ENCODE measurements at places on chromosomes 12 and 14. TPM values are rescaled to one million over a fixed set of nuclear protein-coding genes. Genes with fewer than 3 reads are reported as not detected.
A peak's percentile ranks its signal among the peaks of the same experiment; 100 is the strongest.

DNA sequence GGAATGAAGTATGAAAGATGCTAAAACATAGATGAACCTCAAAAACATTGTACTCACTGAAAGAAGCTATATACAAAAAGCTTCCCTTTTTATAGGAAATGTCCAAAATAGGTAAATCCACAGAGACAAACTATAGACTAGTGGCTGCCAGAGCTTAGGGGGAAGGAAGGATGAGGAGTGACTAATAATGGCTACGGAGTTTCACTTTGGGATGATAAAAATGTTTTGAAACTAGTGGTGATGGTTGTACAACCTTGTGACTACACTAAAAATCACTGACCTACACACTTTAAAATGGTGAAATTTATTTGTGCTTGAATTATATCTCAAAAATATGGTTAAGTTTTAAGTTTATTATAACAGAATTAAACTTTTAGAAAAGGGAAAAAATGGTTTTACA is 37.1 kb upstream of the AMN1 start:
- no peak for DNase-seq
- no peaks in the 10 kb centered on the region for H3K4me1 ChIP-seq
- H3K27me3 ChIP-seq, result no peaks in the 10 kb centered on the region
- no peak overlapping the region for H3K4me3 ChIP-seq
- no peaks in the 10 kb centered on the region for H3K36me3 ChIP-seq

Gene KITLG
- 21.0 TPM for total RNA-seq

- H3K27ac ChIP-seq, result no peak overlapping the region
- H3K4me3 ChIP-seq, result no peak overlapping the region
- no peaks in the 10 kb centered on the region for H3K27me3 ChIP-seq
- H3K36me3 ChIP-seq, result no peaks in the 10 kb centered on the region
- DNase-seq, result no peak
These were observed 8.3 kb downstream of the PROX2 start for GRCh38 chr14:74867673-74868072.

GRCh38 chr12:120748242-120748641 is 22.6 kb downstream of the ACADS start:
- H3K27me3 ChIP-seq, result no peaks in the 10 kb centered on the region
- no peaks in the 10 kb centered on the region for H3K4me1 ChIP-seq
- no peak for DNase-seq
- no peaks in the 10 kb centered on the region for H3K36me3 ChIP-seq
- no peak overlapping the region for H3K4me3 ChIP-seq

DNA sequence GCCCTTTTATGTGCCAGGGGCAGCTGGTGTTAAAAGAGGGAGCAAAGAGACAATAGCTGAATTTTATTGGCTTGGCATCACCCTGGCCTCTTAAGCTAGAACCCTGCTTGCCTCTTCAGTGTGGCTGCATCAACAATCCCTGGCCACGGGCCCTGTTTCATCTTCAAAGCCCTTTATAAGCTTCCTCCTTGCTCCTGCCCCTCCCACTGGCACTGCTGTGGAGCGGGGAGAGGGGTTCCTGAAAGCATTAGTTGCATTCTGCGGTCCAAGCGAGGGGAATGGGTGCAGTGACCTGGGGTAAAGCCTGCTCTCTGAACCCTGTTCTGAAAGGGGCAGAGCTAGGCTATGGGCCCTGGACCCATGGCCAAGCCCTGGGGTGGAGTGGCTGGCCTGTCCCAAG is 220 bp upstream of the KRT83 start:
- no peak overlapping the region for H3K4me3 ChIP-seq
- no peak overlapping the region for H3K27ac ChIP-seq
- H3K36me3 ChIP-seq, result no peaks in the 10 kb centered on the region
- peak; percentile 54 for DNase-seq
- H3K27me3 ChIP-seq, result no peaks in the 10 kb centered on the region
- H3K4me1 ChIP-seq, result no peaks in the 10 kb centered on the region

DNA sequence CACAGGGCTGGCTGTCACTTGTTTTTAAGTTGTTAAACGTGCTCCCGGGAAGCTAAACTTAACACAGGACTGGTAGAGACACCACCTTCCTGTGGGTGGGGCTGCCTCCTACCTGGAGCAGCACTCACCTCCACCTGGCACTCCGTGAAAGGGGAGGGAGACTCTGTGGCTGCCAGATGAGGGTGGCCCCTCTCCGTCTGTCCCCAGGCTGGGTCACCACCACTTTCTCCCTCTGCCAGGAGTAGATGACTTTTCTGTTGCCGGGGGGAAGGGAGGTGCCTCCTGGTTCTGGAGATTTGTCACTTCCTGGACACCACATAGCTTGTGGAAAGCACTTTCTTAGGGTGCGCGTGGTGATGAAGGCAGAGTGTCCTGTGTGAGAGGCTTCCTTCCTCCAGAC is 81.3 kb downstream of the WDR20 start:
- no peaks in the 10 kb centered on the region for H3K4me1 ChIP-seq
- H3K27ac ChIP-seq, result no peak overlapping the region

- no peaks in the 10 kb centered on the region for H3K27me3 ChIP-seq
- no peak for DNase-seq
- H3K4me3 ChIP-seq, result no peak overlapping the region
- H3K27ac ChIP-seq, result no peak overlapping the region
- no peaks in the 10 kb centered on the region for H3K36me3 ChIP-seq
- H3K4me1 ChIP-seq, result no peaks in the 10 kb centered on the region
These were observed 150.4 kb downstream of the CALM1 start for GRCh38 chr14:90547250-90547649.

Data from prostate gland (tissue), 2 donors.